ENCODE measurements at places on chromosomes 1 and 21.

DNA sequence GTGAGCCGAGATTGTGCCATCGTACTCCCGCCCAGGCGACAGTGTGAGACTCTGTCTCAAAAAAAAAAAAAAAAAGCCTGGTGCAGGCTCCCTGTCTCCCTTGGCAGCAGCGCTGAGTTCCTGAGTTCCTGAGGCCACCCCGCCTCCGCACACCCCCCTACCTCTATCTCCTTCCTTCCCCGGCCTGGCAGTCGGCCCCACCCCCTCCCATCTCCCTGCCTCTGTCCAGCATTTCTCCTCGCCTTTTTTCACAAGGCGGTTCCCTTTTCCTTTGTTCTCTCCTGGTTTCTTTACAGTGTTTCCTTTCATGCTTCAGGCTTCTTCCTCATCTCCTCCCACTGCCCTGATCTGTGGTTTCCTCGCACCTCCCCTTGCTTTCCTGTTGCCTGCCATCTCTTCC is 2.7 kb downstream of the RORC start:
- no peak for DNase-seq

DNA sequence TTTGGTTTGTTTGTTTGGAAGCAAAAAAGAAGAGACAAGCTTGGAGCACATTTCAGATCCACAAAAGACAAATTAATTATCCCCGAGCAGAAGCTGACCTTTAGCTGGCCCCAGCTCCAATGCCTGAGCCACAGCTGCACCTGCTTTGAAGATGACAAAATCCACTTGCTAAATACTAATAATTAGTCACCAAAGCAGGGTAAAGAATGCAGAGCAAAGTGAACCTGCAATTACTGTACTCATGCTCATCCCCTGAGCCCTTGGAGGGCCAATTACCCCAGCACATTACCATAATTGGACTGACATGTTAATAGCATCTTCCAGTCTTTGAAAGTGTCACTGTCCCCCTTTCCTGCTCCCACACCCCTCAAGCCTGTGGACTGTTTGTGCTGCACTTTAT is 38.2 kb upstream of the KCND3 start:
- DNase-seq = no peak

DNA sequence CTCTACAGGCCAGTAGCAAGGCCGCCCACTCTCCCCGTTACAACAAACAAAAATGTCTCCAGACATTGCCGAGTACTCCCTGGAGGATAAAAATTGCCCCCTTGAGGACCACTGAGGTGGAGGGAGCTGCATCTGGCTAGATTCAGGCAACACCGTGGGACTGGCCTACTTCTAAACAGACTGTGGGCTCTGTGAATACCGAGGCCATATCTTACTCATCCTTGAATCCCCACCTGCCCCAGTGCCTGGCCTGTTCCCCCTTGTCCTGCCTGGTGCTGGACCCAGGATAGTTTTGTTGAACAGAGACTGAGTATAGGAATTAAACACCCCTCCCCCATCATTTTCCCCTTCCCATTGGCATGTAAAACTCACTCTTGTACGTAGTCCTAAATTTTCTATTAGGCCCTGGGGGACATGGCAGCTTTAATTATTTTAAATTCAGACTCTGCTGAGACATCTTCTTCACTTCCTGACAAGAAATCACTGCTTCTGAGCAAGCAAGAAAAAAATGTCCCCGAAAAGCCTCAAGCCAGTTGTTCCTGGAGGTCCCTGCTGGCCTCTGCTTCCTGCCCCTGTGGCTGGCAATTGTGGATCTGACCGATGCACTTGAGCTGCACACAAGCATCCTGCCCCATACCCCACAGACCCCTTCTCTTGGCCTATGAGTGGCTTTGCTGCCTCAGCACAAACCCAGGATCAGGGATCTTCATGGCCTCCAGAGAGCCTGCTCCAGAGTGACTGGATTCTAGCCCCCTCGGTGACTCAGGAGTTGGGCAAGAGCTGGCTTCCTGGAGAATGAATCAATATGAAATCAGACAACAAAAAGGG is 111.0 kb downstream of the ACTL8 start:
- no peak for DNase-seq

GRCh38 chr1:231187571-231187970 is 25.7 kb downstream of the TRIM67 start:
- DNase-seq = peak; percentile 95

DNA sequence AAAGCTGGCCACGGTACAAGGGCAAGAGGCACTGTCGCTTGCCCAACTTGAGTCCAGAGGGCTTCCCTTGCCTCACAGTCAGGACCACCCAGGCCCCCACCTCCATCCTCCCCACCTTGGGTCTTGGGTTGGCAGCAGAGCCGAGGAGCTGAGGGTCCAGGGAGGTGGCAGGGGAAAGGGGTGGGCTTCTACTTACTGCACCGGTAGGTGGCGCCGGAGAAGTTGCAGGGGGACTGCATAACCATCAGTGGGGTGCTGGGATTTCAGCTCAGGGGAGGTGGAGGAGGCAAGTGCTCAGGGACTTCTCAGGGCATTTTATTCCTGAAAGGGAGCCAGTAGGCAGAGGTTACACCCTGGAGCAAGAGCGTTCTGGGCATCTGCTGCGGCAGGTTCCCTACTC is 44.0 kb downstream of the TRIM62 start:
- DNase-seq = peak; percentile 42

DNA sequence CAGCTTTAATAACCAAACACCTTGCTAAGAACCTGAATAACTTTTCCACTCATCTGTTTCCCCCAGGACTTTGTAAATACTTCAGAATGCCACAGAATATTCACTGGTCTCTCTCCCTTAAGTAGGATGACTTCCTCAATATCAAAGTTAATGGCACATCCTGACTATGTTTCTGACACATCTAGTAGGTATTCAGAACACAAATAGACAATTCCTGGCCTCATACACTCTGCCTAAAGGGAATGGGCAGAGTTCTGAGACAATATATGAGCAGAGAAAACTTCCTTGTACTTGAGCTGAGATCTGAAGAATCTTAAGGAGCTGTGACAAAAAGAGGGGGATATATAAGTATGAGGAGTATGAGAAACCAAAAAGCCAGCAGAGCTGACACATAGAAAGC is 34.8 kb downstream of the ANKRD13C start:
- DNase-seq = no peak

All from pons (tissue), 1 donor.